ENCODE measurements at places on chromosomes 2 and 18. TPM values are rescaled to one million over a fixed set of nuclear protein-coding genes. Genes with fewer than 3 reads are reported as not detected.

The STPG4 gene
- total RNA-seq = not detected

The CCDC85A gene
- total RNA-seq = 7.5 TPM

DNA sequence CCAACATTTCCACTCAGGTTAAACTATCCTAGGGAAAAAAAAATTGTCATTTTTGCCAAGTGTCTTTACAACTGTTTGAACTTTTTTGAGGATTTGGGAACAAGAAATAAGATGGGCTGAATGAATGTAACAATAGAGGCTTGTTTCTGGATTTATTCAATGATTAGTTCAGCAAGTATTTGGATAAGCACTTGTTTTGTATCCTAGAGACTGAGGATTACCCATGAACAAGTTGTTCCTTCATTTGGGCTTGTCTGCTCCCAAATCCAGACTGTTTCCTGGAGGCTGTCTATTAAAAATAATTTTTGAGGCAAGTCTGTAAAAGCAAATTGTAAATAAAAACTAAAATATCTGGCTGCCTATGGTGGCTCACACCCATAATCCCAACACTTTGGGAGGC, 62.0 kb upstream of the CSRNP3 start:
- peak; percentile 22 for DNase-seq

GRCh38 chr2:221170548-221170947, 401.6 kb downstream of the EPHA4 start:
- DNase-seq = no peak

- DNase-seq = no peak
These were observed 316 bp downstream of the GRP start for GRCh38 chr18:59220164-59220783.

GRCh38 chr18:67577386-67577785, 60.9 kb upstream of the DSEL start:
- peak; percentile 54 for DNase-seq

DNA sequence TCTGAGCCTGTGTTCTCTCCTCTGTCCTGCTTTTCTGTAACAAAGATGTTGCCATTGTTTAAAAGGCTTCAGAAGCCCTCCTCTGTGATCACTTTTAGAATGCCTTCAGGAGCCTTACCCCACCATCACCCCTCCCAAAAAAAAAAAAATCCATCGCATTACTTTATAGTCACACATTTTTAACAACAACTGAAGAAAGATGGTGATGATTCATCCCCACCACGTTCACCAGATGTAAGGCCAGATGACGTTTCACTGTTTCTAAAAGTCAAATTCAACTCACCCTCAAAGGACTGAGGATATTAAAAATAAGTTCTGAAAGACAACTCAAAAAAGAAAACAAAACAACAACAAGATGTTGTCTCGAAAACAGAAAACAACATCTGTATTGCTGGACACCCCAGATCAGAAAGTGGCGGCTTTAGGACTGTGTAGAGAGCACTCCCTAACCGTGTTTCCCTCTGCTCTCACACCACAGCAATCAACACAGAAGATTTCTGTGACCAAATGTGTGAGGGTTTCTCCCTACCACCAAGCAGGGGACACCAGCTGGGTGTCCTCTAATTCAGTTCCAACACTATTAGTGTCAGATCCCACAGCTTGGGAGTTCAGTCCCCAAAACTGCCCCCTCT, 61.9 kb upstream of the CREB1 start:
- DNase-seq = no peak
